ENCODE measurements at places on chromosomes 2 and 18. TPM values are rescaled to one million over a fixed set of nuclear protein-coding genes. Genes with fewer than 3 reads are reported as not detected.

DNA sequence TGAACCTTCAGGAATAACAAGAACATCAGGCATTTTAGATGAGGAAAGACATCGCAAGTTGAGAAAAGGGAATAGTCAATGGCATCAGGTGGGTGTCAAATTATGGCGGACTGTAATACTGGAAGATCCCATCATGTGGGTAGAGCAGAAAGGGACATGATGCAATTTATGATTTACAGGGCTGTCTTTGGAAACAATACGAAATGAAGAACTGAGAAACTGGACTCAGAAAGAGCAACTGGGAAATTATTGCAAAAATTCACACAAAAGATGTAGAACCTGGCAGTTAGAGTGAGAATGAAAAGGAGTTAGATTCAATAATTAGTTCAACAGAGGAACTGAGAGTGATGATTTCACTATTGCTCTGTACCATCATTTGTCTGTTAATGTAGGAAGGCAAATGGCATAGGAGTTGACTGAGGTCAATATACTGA lies 1635.0 kb upstream of the ACVR2A start:
- DNase-seq = no peak

- no peak for DNase-seq
Observed at GRCh38 chr2:69544951-69545350, 98.6 kb downstream of the AAK1 start.

DNA sequence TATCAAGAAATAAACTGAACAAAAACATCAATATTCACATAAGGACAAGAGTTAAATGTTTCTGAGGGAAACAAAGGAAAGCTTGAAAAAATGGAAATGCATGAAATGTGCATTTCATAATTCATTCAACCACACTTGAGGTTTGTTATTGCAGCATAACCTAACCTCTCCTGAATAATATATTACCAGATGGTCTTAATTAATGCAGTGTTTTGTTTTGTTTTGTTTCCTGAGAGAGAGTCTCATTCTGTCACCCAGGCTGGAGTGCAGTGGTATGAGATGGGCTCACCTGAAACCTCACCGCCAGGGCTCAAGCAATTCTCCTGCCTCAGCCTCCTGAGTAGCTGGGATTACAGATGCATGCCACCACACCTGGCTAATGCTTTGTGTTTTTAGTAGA lies 139.9 kb upstream of the PIEZO2 start:
- DNase-seq = no peak

DNA sequence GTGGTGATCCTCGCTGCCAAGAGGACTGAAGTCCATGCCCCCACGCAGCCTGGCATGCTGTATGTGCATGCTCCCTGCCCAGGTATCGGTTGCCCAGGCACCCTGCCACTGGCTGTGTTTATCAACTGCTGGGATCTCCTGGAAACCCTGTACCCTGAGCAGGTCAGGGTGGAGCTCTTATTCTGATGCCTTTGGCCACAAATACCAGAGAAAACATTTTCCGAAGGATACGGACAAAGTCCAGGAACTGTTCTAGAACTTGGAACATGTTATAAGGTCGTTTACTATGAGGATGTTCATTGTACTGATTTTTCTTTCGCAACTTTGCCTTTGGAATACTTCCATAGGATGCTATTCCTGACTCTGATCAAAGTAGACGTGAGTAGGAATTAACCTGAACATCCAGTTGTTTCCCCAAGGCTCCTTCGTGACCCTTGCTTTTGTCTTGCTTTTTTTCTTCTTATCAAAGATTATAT lies 55.2 kb downstream of the TMEM17 start:
- no peak for DNase-seq

DNA sequence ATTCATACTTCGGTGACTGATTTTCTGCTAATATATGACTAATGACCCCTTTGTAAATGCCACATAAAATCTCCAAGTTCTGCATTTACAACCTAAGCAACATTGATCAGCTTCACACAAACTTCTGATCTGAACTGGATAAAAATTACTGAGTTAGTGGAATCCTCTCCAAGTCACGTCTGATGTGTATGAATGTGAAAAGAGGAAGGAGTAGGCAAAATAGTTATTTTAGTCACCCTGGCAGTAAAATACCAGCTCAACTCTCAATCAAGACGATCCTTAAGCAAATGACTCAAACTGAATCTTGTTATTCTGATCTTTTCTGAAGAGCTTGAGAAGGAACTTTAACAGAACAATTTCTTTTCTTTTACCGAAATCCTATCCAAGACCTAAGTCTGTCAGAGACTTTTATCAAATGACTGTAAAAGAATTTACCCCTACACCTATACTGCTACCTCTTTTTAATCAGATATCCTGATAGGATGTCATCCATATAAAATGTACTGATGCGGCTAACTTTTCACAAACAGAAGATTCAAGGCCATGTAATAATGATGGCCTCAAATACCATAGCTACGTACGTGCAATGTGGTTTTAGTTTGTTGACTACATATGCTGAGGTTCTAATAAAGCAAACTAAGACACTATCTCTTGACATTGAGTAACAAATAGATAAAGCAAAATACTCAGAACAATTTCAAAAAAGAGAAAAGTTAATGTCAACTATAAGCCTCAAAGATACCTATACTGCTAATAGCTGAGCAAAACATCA lies 23.7 kb downstream of the CUL3 start:
- no peak for DNase-seq

DNA sequence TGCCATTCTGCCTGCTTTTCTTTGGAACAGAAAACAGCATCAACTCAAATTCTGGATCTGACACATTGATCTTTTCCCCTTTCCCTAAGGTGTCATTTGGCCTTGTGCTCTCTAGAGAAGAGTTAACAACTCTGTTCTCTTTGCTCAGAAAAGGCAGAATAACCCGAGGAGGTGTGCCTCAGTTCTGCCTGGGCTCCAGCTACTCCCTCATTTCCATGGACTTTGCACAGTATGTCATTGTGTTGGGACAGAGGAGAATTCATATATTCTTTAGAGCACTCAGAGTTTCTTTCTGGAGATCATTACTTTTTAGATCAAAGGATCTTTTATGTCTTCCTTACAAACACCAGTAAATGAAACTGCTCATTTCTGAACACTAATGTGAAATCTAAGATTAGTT lies 249.1 kb downstream of the PHLPP1 start:
- no peak for DNase-seq

DNA sequence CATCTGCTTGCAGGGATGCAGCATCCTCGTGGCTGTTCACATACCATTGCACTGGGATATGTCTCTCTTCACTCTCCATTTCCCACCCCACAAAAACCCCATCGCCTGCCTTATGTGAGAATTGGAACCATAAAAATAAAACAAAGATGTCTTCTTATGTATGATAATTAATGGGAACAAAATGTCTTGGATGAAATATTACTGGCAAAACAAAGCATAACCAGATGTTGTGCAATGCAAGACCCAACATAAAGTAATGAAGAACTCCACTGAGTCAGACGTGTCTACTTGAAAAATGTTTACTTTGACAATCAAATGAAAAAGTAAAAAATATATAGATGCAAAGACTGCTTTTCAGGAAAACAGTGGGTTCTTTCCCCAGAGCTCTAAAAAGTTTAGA lies 611.3 kb upstream of the SYT4 start:
- DNase-seq = no peak

- no peak for DNase-seq
Observed at GRCh38 chr18:9869715-9870430, 15.9 kb upstream of the TXNDC2 start.

- DNase-seq = no peak
Observed at GRCh38 chr2:3728104-3729054, 25.0 kb downstream of the DCDC2C start.

Gene COBLL1
- 15.3 TPM for total RNA-seq

Gene DYNAP
- not detected for total RNA-seq

Gene AOX1
- 3.6 TPM for total RNA-seq
